ENCODE measurements at places on chromosomes 2 and 18.
A peak's percentile ranks its signal among the peaks of the same experiment; 100 is the strongest.

DNA sequence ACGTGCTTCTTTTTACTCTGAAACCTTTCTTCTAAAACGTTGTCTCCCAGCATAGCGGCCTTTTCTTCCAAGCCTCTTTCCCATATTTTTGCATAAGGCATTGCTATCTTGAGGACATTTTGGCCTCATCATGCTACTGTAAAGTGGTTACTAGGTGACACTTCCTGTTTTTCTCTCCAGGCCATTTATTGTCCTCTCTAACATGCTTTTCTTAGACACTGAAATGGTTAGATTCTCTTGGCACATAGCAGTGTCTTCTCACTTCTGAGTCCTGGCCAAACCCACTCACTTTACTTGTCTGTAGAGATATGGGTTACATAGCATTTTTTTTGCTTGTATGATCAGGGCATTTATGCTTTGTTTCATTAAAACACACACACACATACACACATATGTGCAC is 50.1 kb upstream of the KCNH7 start:
- DNase-seq, result no peak

GRCh38 chr2:176099728-176100546 is at the start of gene HOXD12:
Gene HOXD12, plus strand, starts transcription at chr2:176099795. Its CDS starts 7 bp downstream, at chr2:176099802.
- no peak for DNase-seq

DNA sequence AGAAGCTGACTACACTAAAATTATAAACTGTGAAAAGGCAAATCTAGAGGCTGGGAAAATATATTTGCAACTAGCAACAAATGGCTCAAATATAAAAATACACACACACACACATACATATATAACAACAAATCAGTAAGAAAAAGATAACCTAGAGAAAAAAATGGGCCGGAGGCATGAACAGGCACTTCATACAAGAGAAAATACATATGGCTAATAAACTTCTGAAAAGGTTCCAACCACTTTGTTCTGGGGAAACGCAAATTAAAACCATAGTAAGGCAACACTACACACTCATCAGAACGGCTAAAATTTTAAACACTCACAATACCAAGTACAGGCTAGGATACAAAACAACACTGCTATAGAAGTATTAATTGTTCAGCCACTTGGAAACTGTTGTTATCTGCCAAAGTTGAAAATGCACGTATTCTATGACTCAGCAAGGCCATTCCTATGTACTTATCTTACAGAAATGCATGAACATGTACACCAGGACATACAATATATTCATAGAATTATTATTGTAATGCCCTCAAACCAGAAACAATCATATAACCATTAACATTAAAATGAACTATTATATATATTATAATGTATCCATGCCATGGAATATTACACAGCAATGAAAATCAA is 15.6 kb downstream of the WDSUB1 start:
- no peak for DNase-seq

GRCh38 chr2:102839668-102840388 is 78.0 kb downstream of the TMEM182 start:
- DNase-seq, result peak; percentile 8

DNA sequence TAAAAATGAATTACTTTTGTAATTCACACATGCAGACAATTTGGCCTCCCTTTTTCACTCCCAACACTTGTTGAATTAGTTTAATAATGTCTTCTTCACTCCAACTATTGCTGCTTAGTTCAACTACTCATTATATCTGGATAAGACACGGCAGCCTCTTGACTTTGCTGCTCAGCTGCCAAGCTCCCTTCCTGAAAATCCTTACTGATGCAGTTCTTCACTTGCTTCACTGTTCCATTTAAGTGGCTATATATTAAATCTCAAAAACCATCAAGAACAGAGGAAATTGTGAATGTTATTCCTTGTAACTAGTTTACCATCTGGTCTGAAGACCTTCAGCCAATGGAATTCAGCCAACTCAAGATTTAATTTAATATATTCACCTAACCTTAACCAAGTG is 127.1 kb downstream of the NCOA1 start:
- no peak for DNase-seq

- no peak for DNase-seq
These were observed 502.0 kb downstream of the RNF144A start for GRCh38 chr2:7419186-7419585.

DNA sequence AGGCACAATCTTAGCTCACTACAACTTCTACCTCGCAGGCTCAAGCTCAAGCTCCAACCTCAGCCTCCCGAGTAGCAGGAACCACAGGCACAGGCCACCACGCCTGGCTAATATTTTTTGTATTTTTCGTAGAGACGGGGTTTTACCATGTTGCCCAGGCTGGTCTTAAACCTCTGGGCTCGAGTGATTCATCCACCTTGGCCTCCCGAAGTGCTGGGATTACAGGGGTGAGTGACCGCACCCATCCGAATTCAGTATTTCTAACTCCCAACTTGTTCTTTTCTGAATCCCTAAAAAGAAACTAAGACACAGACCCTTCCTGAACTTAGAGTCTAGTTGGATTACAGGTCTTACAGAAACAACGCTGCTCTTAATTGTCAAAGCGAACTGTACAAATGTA is 32.3 kb upstream of the ACSL3 start:
- no peak for DNase-seq

GRCh38 chr2:67311536-67311935 is 85.6 kb upstream of the ETAA1 start:
- no peak for DNase-seq

GRCh38 chr2:240066489-240066888 is 13.2 kb upstream of the OR6B3 start:
- no peak for DNase-seq

GRCh38 chr2:173056705-173057364 is 18.8 kb upstream of the MAP3K20 start:
- no peak for DNase-seq

DNA sequence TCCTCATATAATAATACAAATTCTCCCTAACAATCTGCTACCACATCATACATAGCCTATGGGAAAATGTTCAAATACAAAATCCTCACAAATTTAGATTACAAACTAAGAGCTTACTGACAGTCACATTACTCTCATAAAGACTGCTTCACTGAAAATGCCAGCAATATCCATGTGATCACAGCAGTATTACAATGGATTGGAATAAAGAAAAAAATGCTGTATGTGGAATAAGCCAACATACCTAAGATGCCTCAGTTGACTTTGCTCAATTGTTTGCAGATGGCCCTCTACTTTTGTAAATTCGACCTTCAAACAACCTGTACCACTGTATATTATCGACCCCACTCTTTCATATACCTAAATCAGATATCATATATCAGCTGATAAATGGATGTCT is 88.7 kb downstream of the DYM start:
- no peak for DNase-seq

- no peak for DNase-seq
These were observed 264.7 kb downstream of the MYCN start for GRCh38 chr2:16204886-16205620.

DNA sequence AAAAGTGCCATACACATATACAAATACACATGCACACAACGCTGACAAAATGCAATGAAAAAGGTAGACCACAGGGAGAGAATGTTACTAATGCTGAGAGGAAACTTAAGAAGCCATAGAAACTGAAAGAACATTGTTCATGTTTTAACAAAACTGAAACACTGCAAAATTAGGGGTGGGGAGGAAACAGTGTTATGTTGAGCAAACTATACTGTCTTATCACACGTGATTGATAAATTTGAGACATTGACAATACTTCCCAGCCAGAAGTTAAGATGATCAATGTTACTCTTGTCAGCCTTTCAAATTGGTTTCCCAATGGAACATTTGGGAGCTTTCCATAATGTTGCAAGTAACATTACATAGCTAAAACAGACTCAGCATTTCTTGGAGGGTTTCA is 165.5 kb downstream of the L3MBTL4 start:
- DNase-seq, result no peak

GRCh38 chr2:140539242-140539875 is 1591.5 kb downstream of the LRP1B start:
- no peak for DNase-seq

DNA sequence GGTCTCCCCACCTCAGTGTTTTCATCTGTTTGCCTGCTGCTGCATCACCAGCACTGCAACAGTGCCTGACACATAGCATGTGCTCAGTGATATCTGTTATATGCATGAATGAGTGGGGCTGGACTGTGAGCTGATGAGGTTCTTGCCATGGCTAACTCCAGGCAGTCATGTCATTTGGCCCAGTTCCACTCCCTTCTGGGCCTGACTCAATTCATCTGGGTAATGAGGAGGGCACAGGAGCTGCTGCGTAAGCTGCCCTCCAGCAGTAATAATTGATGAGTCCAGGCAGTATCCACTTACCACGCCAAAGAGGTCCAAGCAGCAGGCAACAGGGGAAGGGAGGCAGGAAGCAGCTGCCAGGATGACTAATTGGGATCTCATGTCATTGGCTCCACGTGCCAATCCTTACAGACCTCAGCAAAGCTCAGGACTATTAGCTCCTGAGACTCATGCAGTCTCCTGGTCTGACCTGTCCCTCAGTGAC is 34.1 kb upstream of the MAT2A start:
- no peak for DNase-seq

GRCh38 chr2:58313926-58314325 is 72.8 kb upstream of the FANCL start:
- DNase-seq, result no peak

DNA sequence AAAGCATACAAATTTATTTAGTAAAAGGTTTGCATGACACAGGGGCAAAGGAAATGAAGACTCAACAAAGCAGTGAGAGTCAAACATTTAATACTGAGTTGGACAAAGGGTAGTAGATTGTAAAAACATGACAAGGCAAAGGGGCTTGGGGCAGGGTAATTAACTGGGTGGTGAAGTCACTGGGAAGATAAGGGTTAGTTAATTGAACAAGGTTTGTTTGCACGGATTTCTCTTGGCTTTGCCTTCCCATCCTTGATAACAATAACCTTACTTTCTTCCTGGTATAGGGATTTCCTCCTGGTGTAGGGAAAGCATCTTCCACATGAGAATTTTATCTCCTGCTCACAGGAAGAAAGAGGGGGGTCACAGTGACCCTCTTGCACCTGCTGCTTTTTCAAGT is 26.8 kb upstream of the RTTN start:
- no peak for DNase-seq

DNA sequence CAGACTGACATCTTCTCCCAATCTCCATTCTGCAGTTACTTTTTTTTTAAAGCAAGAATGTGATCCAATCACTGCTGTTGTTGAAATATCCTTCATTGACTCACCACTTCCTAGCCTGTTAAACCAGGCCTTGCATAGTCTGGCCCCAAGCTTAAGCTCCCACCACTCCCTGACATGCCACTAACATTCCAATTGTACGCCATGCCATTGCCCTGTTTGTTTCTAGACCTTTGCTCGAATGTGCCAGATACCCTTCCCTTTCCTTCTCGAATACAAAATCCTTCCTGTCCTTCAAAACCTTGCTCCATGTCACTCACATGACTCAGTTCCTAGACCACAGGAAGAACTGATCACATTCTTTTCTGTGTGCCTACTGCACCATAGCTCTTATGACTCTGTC is 224.2 kb downstream of the CYRIA start:
- DNase-seq, result no peak

GRCh38 chr18:7021994-7022840 is 95.4 kb downstream of the LAMA1 start:
- no peak for DNase-seq

GRCh38 chr2:12555012-12555645 is 161.6 kb upstream of the TRIB2 start:
- DNase-seq, result peak; percentile 27

GRCh38 chr2:192091476-192091875 is 103.3 kb downstream of the TMEFF2 start:
- no peak for DNase-seq

GRCh38 chr18:35072616-35073015 is 31.4 kb downstream of the MAPRE2 start:
- no peak for DNase-seq

GRCh38 chr18:74806700-74807416 is 209.2 kb downstream of the ZNF407 start:
- no peak for DNase-seq

DNA sequence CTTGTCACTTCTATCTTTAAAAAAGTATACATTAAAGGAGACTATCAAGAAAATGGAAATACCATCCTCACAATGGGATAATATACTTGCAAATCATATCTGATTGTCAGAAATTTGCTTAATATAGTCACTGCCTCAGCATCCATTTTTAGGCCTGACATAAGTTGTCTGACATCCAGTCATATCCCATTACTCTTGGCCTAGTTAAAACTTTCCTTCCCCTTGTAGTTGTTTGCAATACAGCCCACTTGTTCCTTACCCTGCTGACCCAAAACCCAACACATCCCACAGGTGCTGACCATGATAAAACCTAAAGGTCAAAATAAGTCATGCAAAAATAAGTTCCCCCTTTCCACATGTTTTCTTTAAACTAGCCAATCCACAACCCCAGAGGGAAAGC is 3.6 kb upstream of the ARHGEF33 start:
- DNase-seq, result no peak

- no peak for DNase-seq
These were observed 5.0 kb downstream of the RAX start for GRCh38 chr18:59268127-59268720.

- DNase-seq, result no peak
These were observed 17.7 kb downstream of the PASK start for GRCh38 chr2:241131531-241131930.

DNA sequence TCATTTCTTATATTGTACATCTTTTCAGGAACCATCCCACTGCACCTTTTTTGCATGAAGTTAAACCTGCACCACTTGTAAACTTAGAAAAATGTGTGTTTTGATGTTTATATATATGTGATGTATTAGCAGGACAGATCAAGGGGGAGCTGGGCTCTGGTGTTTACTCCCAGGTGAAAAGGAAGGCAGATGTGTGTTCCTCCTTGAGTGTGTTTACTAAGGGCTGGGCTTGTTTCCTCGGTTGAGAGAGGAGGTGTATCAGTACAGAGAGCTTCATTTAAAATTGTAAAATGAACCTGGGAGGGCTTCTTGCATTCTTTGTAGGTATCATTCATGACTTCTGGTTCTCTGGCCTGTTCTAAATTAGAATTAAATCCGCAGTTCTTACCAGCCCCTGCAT is 14.8 kb downstream of the LPIN1 start:
- no peak for DNase-seq

- no peak for DNase-seq
These were observed 379.8 kb downstream of the TSN start for GRCh38 chr2:122135021-122135937.

DNA sequence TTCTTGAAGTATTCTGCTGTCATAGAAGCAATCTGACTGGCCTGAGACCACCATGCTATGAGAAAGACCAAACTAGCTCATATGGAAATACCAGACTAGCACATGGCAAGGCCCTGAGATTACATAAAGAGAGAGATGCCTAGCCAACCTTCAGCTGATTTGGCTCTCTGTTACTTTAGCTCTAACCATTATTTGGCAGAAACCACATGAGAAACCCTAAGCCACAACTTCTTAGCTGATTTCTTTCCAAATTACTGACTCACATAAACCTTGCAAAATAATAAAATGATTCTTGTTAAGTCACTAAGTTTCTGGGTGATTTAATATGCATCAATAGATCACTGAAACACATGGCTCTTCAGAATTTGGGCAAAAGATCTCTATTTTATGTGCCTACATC is 295.0 kb upstream of the ZNF521 start:
- no peak for DNase-seq

- no peak for DNase-seq
These were observed 214.1 kb upstream of the COPS8 start for GRCh38 chr2:236871500-236872001.

GRCh38 chr18:13791181-13791580 is 32.8 kb upstream of the MC5R start:
- DNase-seq, result no peak
